ENCODE measurements at places on chromosomes 3 and 15.

DNA sequence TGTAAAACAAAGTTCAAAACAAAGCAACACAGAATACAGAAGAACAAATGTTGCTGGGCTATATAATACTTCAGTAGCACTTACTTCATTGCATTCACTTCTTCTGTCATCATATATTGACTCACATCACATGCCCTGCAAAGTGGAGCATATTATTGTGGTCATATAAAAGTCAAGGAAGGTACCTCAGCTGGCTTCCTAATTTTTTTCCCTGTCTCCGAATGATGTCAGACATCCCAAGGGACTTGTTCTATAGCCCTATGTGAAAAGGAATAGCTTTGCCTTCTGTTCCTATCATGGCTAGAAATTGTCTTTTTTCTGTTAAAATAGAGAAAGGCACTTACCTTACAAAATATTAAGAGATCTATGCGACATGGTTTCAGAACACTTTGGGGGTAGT is 109.4 kb downstream of the LRTM1 start:
- no peak for DNase-seq

- no peak for DNase-seq
Measured at GRCh38 chr3:24829011-24829581, 334.4 kb upstream of the THRB start.

GRCh38 chr3:16516695-16517481 is 3.4 kb upstream of the RFTN1 start:
- DNase-seq: peak; percentile 55

DNA sequence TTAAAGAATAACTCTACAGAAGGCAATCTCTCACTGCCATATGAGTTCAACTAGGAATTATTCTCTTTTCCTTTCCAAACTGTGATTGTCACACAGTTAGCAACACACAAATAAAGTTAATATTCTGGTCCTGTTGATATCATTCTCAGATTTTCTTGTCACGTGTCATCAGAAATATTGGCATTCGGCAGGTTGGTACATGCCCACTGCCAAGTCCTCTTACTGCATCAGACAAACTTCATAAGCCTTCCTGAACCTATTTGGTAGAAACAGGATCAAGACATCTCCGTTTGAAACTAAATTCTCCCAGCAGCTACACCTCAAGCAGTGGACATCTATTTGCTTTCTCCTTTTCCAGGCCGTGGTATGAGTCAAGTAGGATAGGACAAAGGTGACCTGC is 177.9 kb upstream of the SOX2 start:
- no peak for DNase-seq

- DNase-seq: no peak
Measured at GRCh38 chr3:22122567-22122966, 371.6 kb upstream of the ZNF385D start.

GRCh38 chr3:98918586-98918985 is 17.1 kb upstream of the DCBLD2 start:
- no peak for DNase-seq

DNA sequence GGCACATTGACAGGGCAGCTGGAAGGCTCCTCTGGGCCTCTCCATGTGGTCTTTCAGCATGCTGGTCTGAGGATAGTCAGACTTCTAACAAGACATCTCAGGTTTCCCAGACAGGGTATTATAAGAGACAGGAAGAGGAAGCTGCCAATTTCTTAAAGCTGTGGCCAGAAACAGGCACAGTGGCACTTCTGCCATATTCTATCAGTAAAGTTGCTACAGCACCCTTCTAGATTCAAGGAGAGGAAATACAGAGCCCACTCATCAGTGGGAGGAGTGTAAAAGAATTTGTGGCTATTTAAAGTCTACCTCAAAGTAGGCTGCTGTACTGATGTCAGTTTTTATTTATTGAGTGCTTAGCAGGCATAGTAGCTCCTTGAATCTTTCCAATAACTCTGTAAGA is 55.5 kb downstream of the BTD start:
- DNase-seq: no peak

GRCh38 chr3:189325454-189325853 is 153.7 kb downstream of the TPRG1 start:
- DNase-seq: no peak

- no peak for DNase-seq
Measured at GRCh38 chr3:45684327-45684892, 4.8 kb upstream of the SACM1L start.

DNA sequence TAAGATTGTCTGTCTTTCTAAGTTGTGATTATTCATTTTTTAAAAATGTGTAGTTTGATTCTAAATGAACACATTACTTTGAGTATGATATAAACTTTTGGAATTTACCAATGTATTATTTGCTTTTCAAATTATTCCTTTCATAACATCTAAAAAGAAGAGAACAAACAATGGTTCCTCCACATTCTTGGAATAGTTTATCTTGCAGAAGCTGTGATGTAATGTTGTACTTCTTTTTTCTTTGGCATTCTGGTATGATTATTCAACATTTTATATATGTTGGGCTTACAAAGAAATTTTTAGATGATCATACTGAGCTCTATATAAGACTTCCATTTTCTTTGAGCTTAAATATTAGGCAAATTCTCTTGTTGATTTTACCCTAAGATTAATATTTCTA is 419.2 kb downstream of the DIPK2A start:
- DNase-seq: no peak

- DNase-seq: no peak
Measured at GRCh38 chr15:74306781-74307217, 60.6 kb downstream of the CYP11A1 start.

- no peak for DNase-seq
Measured at GRCh38 chr15:57217778-57218598, 158.3 kb upstream of the CGNL1 start.

DNA sequence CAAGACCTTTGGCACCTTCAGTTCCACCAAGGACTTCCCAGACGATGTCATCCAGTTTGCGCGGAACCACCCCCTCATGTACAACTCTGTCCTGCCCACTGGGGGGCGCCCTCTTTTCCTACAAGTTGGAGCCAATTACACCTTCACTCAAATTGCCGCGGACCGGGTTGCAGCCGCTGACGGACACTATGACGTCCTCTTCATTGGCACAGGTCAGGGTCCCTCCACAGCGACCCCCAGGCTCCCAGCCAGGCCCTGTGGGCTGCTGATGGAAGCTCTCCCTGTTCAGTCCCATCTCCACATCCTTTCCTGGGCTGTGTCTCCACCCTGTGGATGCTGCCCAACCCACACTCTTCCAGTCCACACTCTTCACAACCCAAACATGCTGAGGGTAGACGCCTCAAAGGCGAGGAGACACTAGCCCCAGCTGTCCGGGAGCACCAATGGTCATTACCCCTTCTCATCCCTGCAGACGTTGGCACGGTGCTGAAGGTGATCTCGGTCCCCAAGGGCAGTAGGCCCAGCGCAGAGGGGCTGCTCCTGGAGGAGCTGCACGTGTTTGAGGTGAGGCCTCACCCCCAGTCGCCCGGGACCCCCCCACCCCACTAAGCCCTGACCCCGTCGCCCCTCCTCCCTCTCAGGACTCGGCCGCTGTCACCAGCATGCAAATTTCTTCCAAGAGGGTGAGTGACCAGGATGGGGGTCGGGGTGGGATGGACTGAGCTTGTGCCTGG is 4.3 kb upstream of the LSMEM2 start:
- no peak for DNase-seq

GRCh38 chr3:135352213-135352612 is 557.2 kb downstream of the EPHB1 start:
- DNase-seq: no peak

Measured in NCI-H2081 treated with DMSO at 0.1 percent for 48 hours (cell line).